Stimulated activated CD8-positive, alpha-beta memory T cell treated with anti-CD3 and anti-CD28 coated beads, Interleukin-4, amount 100 ng/mL, for 4 hours (primary cell): ENCODE measurements at places on chromosomes 11 and 22.

DNA sequence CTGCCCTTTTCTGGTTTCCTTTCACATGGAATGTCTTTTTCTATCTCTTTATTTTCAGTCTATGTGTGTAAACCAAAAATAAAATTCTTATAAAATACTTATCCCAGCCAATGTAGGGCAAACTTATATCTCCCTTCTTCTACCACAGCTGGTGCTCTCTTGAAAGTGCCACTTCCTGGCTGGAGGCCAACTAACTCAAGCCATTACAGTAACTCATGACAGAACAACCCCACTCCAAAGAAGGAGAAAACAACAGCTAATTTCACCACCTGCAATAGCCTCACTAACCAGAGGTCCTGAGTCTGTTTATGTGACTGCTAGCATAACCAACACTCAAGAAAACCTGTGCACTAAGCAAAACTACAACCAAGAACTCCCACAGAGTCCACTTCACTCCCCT is 74.9 kb upstream of the DBX1 start:
- DNase-seq: no peak

GRCh38 chr11:62430425-62430824 is 11.6 kb downstream of the SCGB1A1 start:
- DNase-seq: no peak

- no peak for DNase-seq
Measured at GRCh38 chr11:13052130-13052571, 43.0 kb downstream of the RASSF10 start.

DNA sequence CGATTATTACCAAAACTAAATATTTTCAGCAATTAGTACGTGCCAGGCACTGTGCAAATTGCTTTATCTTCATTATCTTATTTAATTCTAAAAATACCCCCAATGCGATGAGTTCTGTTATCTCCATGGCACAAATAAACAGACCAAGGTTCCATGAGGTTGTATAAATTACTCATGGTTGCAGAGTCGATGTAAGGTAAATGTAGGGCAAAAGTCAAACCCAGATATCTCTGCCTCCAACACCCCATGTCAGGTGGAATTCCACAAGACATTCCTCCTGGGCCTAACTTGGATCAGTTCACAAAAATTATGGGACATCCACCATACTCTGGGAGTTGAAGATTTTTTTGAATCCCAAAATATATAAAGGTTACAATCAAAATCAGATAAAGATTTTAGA is 43.7 kb downstream of the ISX start:
- DNase-seq: no peak

GRCh38 chr11:93784935-93785360 is 866 bp downstream of the MED17 start:
- no peak for DNase-seq

DNA sequence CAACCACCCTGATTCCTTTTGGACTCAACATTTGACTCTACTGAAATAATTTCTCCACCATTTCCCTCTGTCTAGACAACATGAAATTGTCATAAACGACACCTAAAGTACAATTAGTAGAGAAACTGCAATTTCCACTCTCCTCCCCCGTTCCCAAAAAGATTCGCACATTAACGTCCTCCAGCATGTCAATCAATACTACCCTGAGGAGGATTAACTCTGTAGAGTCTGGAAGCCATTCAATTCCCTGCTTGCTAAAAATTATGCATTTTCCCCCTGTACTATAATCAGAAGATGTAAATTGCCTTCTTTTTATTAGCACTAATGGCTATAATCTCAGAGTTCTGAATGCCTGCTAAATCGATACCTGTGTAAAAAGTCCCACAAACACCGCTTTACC is 70.5 kb downstream of the AMBRA1 start:
- DNase-seq: no peak

GRCh38 chr11:86623736-86624135 is 48.7 kb downstream of the ME3 start:
- DNase-seq: no peak

DNA sequence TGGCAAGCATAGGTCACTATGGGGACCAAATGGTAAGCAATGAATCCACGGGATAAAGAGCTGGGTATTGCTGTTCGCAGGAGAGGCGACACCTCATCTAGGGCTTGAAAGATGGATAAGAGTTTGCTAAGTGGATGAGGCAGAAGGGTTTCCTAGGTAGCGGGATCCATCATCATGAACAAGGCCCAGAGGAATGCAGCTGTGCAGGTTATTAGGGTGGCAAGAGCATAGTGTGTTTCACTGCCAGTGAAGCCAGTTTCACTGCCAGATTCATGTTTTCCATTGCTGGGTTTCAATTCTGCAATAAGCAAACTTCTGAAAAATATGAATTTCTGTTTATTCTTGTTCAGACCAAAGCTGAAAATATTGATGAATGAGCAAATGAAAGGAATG is 27.2 kb downstream of the WEE1 start:
- DNase-seq: no peak

DNA sequence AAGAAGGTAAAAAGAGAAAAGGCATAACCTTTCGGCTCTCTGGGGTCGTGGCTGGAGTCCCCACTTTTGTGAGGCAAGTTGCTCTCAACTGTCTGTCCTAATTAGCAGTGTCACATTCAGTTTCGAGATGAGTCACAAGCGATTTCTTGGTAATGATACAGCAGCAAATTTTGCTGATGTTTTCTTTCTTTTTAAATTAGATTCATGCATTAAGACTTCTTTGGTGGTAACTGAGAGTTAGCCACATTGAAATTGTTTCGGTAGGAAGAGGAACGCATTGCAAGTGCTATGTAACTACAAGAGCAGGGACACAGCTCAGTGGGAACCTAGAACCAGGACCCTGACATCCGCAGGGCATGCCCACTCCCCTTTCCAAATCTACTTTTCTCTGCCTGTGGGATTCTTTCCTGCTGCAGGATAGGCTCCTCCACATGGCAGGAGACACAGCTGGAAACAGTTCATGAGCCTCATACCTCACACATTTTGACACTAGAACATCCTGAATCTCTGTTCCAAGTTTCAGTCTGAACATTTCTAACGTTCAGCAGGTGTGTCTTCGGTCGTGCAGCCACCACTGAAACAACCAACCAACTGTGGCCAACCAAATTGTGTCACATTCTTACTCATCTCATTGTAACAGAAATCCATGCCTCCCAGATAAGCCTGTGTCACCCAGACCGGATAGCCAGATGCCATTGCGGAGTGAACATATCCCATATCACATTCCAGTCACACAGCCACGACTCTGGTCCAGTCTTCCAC is 987.6 kb downstream of the NTM start:
- no peak for DNase-seq

GRCh38 chr11:100769165-100769564 is 82.1 kb downstream of the ARHGAP42 start:
- no peak for DNase-seq
